ENCODE measurements at places on chromosomes 7 and 10.

DNA sequence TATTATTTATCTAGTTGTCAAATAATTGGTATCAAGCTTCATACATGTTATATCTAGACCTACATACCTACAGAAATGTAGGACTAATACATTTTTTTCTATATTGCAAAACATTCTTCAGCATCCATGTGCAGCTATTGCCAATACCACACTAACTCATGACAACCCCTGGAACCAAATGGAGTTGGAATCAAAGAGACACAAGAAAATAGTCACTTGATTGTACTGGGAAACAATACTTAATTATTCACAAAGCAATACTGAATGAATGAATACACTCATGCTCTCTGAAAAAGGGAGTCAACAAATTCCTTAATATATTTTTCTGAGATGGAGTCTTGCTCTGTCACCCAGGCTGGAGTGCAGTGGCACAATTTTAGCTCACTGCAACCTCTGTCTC is 10.4 kb upstream of the CFAP43 start:
- DNase-seq = no peak

DNA sequence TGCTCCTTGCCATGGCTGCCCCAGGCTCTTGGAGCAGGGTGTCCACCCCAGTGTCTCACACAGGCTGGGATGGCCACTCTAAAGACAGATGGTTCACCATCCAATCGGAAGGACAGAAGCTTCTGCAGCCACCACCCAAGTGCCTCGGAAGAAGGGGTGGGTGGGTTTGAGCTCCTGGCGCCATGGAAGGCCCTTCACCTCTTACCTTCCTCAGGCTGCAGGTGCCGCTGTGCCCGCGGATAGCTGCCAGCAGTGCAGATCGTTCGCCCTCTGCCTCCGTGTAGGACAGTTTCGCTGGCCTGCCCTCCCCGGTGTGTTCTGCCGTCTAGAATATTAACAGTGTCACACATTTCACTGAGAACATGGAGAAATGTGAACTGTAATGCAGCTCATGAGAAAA is 243.6 kb upstream of the GRB10 start:
- DNase-seq = no peak

- DNase-seq = no peak
Measured at GRCh38 chr7:140314573-140315480, 83.5 kb downstream of the SLC37A3 start.

DNA sequence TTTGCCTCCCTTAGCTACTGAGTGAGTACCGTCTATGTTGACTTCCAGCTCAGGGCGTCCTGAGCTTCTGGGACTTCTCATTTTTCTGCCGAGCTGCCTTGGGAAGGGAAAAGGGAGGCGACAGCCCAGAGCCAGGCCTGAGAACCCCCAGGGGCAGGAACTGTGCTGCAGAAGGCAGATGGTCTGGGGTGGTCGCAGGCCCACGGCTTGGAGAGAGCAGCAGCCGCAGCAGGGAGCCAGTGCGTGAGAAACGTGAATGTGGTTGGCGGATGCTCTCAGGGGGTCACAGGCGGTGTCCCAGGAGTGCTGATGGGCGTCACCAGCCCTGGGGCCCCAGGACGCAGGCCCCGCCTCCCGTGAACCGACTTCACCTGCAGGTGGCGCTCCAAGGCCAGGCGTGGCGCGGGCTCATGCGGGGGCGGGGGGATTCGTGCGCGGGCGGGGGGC is 9.2 kb upstream of the PWWP2B start:
- peak; percentile 70 for DNase-seq

GRCh38 chr7:74206589-74207120 is 3.2 kb upstream of the LAT2 start:
- peak; percentile 87 for DNase-seq

- DNase-seq = no peak
Measured at GRCh38 chr7:29588900-29589696, 25.5 kb downstream of the PRR15 start.

DNA sequence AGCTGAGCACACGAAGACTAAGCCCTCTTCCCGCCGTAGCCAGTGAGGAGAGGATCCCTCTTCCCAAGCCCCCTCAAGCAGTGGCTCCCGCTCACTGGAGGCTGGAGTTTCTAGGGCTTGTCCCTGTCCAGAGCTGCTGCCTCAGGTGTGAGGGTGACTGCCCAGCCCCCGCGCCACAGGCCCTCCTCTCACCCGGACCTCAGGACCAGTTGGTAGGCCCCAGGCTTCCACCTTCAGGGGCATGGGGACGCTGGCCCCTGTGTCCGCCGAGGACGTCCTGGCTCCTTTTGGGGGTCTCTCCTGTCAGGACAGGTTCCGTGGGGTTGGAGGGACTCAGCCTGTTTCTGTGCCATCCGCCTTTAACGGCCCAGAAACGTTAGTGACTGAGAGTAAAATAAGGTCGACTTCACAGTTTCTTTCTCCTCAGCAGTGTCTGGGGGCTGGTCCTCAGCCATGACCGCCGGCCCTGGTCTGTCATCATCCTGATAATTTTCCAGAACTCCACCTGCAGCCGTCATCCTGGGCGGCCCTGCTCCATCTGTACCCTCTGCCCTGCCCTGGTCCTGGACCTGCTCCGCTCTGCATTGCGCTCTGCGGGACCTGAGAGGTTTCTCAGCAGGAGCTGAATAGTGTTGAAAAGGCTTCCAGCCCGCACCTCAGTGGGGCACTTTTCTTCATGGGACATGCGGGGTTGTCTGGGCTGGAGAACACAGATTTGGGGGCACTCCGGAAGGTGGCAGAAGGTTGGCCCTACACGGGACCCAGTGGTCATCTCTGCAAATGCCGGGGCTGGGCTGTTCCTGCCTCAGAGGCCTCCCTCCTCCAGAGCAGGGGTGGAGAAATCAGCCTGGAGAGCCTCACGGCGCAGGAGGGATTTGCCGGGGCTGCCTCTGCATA is 36.0 kb upstream of the FAM20C start:
- no peak for DNase-seq

- DNase-seq = no peak
Measured at GRCh38 chr10:78757344-78757925, 311.3 kb upstream of the ZMIZ1 start.

DNA sequence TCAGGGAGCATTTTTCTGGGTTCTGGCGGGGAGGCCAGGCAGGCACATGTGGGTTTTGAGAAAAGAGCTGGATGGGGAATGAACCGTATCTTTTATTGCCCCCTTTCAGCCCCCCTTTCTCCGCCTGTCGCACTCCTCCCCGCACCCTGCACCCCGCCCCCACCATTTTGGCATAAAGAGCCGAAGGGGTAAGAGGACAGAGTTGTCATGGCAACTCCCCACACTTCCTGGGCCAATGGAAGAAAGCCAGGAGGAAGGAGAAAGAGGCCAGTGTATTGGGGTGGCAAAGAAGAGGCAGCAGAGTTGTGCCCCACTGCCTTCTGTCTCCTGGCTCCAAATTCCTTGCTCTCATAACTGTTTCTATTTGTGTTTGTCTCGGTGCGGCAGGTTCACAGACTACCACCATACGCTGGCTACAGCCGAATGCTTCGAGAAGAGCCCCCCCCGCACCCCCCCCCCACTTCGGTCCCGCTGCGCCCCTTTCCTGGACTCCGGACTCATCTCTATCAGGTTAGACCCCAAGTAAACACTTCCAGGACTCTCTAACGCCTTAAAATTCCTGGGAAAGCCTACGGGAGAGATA is 3.4 kb downstream of the KCNIP2 start:
- DNase-seq = peak; percentile 13

DNA sequence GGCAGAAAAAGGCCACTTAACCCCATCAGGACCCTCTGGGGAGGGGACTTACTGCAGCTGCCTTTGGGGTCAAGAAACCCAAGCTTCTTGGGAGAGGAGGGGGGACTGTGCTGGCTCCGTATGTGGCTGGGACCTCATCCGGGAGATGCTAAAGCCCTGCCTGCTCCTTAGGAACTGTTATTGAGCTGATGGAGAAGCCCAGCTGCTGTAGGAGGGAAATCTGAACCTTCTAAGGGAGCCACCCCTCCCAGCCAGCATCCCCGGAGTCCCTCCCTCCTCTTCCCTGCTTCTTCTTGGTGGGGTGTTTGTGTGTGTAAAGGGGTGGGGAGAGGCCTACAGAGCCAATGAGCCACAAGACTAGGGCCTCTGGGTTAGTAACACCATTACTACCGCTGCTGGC is 8.2 kb downstream of the KCNIP2 start:
- DNase-seq = peak; percentile 32

GRCh38 chr10:9003122-9003521 is 948.6 kb downstream of the GATA3 start:
- no peak for DNase-seq

GRCh38 chr10:359093-359492 is 223.8 kb downstream of the ZMYND11 start:
- DNase-seq = no peak

DNA sequence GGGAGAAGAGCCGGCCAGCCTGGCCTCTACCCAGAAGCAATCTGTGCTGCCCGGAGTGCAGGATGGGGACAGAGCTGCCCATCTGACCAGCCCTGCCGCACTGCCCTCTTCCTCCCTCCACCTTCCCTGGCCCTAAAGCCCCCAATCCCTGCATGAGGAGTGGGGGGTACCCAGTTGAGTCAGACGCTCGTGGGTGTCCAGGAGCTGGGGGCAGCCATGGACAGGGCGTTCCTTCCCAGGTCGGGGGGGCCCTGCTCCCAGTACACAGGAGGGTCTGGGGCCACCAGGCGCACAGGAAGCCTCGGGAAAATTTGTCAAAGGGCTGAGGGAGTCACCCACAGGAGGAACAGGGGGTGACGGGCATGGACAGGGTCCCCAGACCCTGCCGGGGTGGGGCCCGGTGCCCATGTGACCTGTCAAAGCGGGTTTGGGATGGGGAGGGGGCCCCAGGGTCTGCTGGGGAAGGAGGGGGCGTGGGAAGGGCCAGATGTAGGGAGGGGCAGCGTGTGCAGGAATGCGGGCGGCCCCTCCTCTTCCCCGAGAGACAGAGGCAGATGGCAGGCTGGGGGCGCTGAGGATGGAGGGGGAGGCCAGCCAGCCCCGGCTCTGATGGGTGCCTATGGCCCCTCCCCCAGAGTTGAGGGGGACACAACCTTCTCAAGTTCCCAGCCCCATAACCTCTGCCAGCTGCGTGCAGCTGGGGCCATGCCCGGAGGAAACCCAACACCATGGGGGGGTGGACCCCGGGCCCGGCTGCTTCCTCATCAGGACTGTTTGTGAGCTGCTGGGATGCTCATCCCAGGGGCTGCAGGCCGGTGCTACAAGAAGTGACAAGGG is 21.5 kb upstream of the GRIFIN start:
- no peak for DNase-seq

DNA sequence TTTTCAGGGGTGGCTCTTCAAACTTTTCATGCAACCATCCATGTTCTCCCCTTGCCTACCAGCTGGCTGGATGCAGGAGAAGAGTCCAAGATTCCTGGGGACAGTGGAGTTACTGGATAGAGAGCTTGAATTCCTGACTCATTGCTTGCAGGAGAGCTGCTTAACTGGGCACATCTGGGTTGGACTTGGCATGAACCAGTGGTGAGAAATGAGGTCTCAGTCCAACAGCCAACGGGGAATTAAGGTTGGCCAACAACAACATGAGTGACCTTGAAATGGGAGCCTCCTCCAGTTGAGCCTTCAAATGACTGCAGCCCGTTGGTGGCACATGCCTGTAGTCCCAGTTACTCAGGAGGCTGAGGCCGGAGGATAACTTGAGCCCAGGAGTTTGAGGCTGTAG is 58.1 kb upstream of the OPN4 start:
- DNase-seq = no peak

DNA sequence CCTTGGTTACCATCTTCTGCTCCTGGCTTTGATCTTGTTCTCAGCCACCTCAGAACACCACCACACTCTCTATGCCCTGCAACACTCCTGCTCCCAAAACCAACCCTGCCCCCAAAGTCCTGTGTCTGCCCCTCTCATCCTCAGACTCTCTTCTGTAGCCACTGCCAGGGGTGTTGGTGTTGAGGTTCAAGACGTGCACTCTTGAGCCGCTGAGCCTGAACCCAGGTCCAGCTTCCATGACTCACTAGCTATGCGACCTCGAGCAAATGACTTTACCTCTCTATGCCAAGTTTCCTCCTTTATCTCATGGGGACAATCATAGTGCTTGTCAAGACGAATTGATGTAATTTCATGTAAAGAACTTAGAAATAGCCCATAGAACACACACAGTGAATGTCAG is 840 bp upstream of the ATP6V0A4 start:
- no peak for DNase-seq

GRCh38 chr10:74406006-74406405 is 255.0 kb downstream of the ADK start:
- no peak for DNase-seq

GRCh38 chr7:85840554-85840953 is 653.7 kb upstream of the SEMA3D start:
- DNase-seq = no peak

GRCh38 chr7:12643644-12644043 is 43.8 kb upstream of the ARL4A start:
- no peak for DNase-seq

- no peak for DNase-seq
Measured at GRCh38 chr7:69211739-69212138, 386.5 kb upstream of the AUTS2 start.

DNA sequence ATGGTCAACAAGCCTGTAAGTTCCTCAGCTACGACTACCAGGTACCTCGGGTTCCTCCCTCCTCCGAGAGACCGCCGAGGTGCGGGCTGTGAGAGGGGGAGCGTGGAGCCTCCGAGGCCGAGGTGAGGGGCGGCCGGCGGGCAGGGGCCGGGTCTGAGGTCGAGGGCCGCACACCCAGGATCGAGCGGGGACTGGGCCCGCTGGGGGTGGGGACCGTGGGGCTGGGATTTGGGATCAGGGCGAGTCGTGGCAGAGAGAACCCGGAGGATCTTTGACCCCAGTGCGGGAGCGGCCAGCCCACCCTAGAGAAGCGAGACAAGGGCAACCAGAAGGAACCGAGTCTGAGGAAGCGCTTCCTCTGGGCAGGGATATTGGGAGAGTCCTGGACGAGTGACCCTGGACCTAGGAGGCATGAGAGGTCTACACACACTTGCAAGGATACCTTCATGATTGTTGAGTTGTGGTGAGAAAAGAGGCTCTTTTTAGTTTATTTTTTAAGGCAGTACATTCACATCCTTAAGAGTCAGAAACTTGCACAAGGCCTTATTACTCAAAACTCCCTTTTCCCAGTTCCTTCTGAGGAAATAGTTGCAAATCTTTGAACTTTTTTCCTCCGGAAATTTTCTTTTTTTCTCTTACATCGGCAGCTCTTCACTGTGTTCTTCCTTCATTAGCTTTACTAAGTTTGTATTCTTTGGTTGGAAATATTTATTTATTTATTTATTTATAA is 395 bp downstream of the ZNF487 start:
- DNase-seq = no peak

- DNase-seq = no peak
Measured at GRCh38 chr10:50577681-50578350, 45.9 kb downstream of the SGMS1 start.

GRCh38 chr7:141411133-141411532 is 140.1 kb upstream of the AGK start:
- no peak for DNase-seq

- DNase-seq = no peak
Measured at GRCh38 chr7:134782121-134782623, 2.7 kb downstream of the CALD1 start.

- DNase-seq = no peak
Measured at GRCh38 chr10:87927091-87927490, 63.7 kb downstream of the PTEN start.

DNA sequence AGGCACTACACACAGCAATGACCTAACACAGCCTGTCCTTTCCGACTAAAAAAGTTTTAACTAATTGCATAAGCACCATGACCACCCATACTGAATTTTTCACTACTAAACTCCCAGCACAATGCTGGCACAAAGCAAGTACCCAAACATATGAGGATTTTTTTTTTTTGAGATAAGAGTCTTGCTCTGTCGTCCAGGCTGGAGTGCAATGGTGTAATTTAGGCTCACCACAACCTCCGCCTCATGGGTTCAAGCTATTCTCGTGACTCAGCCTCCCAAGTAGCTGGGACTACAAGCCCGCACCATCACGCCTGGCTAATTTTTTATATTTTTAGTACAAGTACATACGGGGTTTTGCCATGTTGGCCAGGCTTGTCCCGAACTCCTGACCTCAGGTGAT is 5.1 kb downstream of the UBE2H start:
- no peak for DNase-seq
